ENCODE measurements at places on chromosomes 12 and 14.

- no peak for DNase-seq
These were observed 104.3 kb upstream of the FKBP4 start for GRCh38 chr12:2690348-2691005.

GRCh38 chr12:3744229-3744901, 8.5 kb downstream of the CRACR2A start:
- DNase-seq = no peak

- no peak for DNase-seq
These were observed 193.7 kb upstream of the RTL1 start for GRCh38 chr14:101097109-101097793.

- DNase-seq = peak; percentile 68
These were observed 979 bp downstream of the DDX54 start for GRCh38 chr12:113184098-113184899.

- no peak for DNase-seq
These were observed 21.2 kb upstream of the ELK3 start for GRCh38 chr12:96172981-96173380.
